Ascending aorta (tissue), 2 donors: ENCODE measurements at places on chromosomes 3 and 15. TPM values are rescaled to one million over a fixed set of nuclear protein-coding genes. Genes with fewer than 3 reads are reported as not detected.

- H3K27ac ChIP-seq, result no peak overlapping the region
- H3K4me1 ChIP-seq, result peaks cover 39% of the 10 kb centered on the region
- H3K4me3 ChIP-seq, result no peak overlapping the region
- no peak for DNase-seq
- H3K27me3 ChIP-seq, result no peaks in the 10 kb centered on the region
- no peaks in the 10 kb centered on the region for H3K36me3 ChIP-seq
These were observed 225.2 kb downstream of the ADAMTS17 start for GRCh38 chr15:100116416-100117190.

DNA sequence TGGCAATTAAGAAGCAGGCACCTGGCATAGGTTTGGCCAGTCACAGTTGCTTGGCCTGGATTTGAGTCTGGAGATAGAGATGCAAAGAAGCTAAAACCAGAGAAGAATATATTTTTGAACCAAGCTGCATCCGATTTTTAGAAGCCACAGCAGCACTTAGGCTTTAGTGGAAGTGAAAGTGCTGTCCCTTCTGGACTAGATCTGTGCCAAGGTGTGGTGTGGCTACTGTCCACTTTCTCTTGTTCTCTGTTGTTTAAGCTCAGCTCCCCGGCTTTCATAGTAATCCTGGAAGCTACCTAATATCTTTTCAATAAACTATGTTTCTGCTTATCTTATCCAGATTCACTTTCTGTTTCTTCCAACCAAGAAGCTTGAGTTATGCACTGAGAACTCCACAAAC, 183.4 kb upstream of the THRB start:
- H3K4me1 ChIP-seq, result peaks cover 6% of the 10 kb centered on the region
- H3K27me3 ChIP-seq, result no peaks in the 10 kb centered on the region
- no peaks in the 10 kb centered on the region for H3K36me3 ChIP-seq
- no peak for DNase-seq
- H3K27ac ChIP-seq, result no peak overlapping the region

- no peak for DNase-seq
- H3K4me1 ChIP-seq, result no peaks in the 10 kb centered on the region
- H3K27ac ChIP-seq, result no peak overlapping the region
- no peaks in the 10 kb centered on the region for H3K36me3 ChIP-seq
- H3K4me3 ChIP-seq, result no peak overlapping the region
These were observed 199.1 kb upstream of the AZI2 start for GRCh38 chr3:28547677-28548076.

GRCh38 chr3:150068440-150069153, 97.9 kb upstream of the PFN2 start:
- H3K4me1 ChIP-seq, result no peaks in the 10 kb centered on the region
- no peaks in the 10 kb centered on the region for H3K27me3 ChIP-seq
- no peak overlapping the region for H3K27ac ChIP-seq
- H3K36me3 ChIP-seq, result no peaks in the 10 kb centered on the region
- no peak overlapping the region for H3K4me3 ChIP-seq
- no peak for DNase-seq

GRCh38 chr3:152460936-152461335, 192.2 kb downstream of the MBNL1 start:
- no peak overlapping the region for H3K4me3 ChIP-seq
- H3K27me3 ChIP-seq, result no peaks in the 10 kb centered on the region
- no peak for DNase-seq
- H3K36me3 ChIP-seq, result peaks cover 76% of the 10 kb centered on the region
- peaks cover 41% of the 10 kb centered on the region for H3K4me1 ChIP-seq

The CCR4 gene
- 3.1 TPM for total RNA-seq

DNA sequence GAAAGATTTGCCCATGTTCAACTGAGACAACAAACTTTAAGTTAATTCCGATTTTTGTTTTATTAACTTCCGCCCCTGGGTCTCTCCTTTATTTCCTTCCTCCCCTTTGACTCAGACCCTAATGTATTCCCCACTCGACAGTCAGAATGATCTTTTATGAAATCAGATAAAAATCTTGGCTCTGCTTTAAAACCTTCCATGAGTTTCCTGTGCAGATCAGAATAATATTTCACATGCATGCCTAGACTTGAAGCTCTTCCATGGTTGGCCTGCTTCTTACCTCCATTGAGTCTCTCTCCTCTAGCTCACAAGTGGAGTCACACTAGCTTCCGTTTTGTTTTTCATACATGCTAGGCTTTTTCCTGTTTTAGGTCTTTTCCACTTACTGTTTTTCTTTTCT, 116.8 kb upstream of the SPATA16 start:
- no peaks in the 10 kb centered on the region for H3K4me1 ChIP-seq
- no peaks in the 10 kb centered on the region for H3K36me3 ChIP-seq
- no peak overlapping the region for H3K4me3 ChIP-seq
- no peaks in the 10 kb centered on the region for H3K27me3 ChIP-seq

The ERC2 gene
- 0.11 TPM for total RNA-seq

DNA sequence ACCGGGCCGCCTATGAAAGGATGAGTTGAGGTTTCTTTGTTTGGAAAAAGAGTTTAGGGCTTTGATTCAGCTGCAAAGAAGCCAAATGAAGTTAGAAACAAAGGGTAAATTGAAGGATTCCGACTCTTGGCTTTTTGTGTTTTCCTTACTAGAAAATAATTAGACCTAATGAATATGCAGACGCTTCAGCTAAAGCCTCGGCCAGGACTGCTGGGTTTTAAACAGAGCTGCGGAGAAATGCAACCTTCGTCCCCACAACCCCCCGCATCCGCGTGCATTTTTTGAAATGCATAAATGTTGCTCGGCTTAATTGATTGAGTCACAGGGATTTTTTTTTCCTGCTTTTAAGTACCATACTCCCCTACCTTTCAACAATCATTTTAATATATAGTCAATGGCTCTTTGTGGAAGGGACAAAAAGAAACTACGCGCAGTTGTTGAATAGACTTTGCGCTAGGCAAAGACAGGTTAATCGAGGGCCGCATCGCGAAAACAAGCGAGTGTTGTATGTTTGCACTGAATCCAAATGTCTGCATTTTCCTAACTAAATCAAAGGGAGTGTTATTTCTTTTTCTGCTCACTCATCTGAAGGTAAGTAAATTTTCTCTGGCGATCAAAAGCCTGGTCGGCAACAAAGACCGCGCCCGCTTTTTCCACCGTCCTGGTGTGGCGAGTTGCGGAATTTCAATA, 1.3 kb upstream of the ZIC4 start:
- no peak overlapping the region for H3K27ac ChIP-seq
- H3K4me3 ChIP-seq, result no peak overlapping the region
- H3K27me3 ChIP-seq, result peaks cover 54% of the 10 kb centered on the region

DNA sequence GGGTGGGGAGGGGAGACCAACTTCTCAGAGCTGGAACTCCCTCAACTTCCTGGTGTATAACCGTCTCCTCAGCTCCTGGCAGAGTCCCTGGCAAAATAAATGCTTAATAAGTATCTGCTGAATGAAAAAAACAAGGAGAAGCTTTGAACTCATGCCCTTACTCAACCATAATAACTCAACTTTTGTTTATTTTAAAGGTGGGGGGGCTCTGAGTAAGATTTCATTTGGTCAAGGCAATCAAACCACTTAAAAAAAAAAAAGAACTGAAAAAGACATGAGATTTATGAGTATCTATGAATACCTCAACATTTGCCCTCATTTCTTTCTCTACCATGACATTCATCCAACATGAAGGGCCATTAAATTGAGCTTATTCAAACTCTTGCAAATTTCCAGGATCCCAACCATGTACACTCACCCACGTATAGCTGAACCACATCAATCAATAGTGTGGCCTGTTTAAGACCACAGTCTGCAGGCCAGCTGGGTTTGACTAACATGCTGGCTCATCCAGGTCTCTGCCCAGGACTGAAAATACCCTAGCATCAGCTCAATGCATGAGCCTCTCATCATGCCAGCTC, 157.9 kb downstream of the FOXP1 start:
- H3K4me1 ChIP-seq, result peaks cover 9% of the 10 kb centered on the region
- no peaks in the 10 kb centered on the region for H3K27me3 ChIP-seq
- H3K4me3 ChIP-seq, result no peak overlapping the region
- no peaks in the 10 kb centered on the region for H3K36me3 ChIP-seq
- no peak for DNase-seq
- H3K27ac ChIP-seq, result no peak overlapping the region

DNA sequence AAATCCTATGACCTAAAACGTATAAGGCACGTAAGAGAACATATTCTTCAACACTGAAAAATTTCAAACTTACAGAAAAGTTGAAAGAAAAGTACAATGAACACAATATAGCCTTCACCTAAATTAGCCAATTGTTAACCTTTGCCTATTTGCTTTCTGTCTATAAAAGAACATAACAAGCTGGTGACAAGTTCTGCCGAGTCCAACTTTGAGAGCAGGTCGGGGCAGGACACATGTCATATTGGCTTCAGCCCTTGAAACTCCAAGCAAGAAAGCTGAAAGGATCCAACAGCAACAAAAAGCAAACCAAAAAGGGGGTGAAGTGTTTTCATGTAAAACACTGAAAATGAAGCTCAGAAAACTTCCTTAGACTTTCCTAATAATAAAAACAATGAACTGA, 59.1 kb downstream of the TBC1D2B start:
- H3K27me3 ChIP-seq, result no peaks in the 10 kb centered on the region
- no peaks in the 10 kb centered on the region for H3K4me1 ChIP-seq

DNA sequence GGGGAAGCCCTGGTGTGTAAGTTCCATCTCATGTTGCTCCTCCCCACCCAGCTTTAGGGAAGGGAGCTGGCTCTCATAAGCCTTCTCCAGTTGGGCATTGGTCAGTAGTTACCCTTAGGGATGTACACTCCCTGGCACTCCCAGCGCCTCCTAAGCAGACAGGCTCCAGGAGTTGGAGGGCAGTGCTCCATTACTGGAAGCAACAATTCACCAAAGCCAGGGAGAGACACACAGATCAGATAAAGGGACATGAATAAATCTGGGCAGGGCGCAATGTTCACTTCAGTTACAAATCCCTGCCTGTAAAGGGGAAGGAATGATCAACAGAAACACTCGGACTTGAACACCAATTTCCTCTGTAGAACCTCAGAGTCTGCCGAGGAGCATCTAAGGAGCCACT, 169.1 kb upstream of the CTNNB1 start:
- no peak overlapping the region for H3K4me3 ChIP-seq
- DNase-seq, result no peak
- H3K27ac ChIP-seq, result no peak overlapping the region
- no peaks in the 10 kb centered on the region for H3K36me3 ChIP-seq

- H3K36me3 ChIP-seq, result no peaks in the 10 kb centered on the region
- no peak overlapping the region for H3K4me3 ChIP-seq
- no peaks in the 10 kb centered on the region for H3K27me3 ChIP-seq
- no peak for DNase-seq
- no peaks in the 10 kb centered on the region for H3K4me1 ChIP-seq
- no peak overlapping the region for H3K27ac ChIP-seq
These were observed 304.1 kb upstream of the MME start for GRCh38 chr3:154775821-154776548.

The NEK10 gene
- not detected for total RNA-seq

The SLC12A1 gene
- total RNA-seq, result not detected

The SKOR1 gene
- not detected for total RNA-seq

The ECE2 gene
- total RNA-seq, result not detected

- H3K27me3 ChIP-seq, result no peaks in the 10 kb centered on the region
- H3K36me3 ChIP-seq, result no peaks in the 10 kb centered on the region
- no peak for DNase-seq
- no peak overlapping the region for H3K27ac ChIP-seq
These were observed 30.4 kb downstream of the SPRED1 start for GRCh38 chr15:38283010-38283409.

GRCh38 chr3:194100856-194101390, 35.0 kb upstream of the HES1 start:
- no peaks in the 10 kb centered on the region for H3K36me3 ChIP-seq
- no peaks in the 10 kb centered on the region for H3K4me1 ChIP-seq
- DNase-seq, result no peak
- H3K27me3 ChIP-seq, result no peaks in the 10 kb centered on the region
- no peak overlapping the region for H3K4me3 ChIP-seq
- H3K27ac ChIP-seq, result no peak overlapping the region

DNA sequence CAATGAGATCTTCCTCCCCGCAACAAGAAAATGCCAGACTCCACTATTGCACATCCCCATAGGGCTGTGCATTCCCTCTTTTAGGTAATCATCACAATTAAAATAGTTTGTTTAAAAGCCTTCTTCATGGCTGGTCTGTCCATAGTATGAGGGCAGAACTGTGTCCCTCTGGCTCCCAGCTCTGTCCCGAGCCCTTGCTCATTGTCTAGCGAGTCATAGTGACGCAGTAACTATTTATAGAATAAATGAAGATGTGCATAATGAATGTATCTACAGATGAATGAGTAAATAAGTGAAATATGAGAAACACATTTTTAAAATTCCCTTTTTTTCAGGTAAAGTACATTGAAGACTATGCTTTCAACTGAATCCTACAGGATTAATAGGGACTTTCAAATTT, 128.4 kb upstream of the TMC3 start:
- no peaks in the 10 kb centered on the region for H3K27me3 ChIP-seq
- no peaks in the 10 kb centered on the region for H3K36me3 ChIP-seq
- no peak overlapping the region for H3K4me3 ChIP-seq
- H3K4me1 ChIP-seq, result no peaks in the 10 kb centered on the region

GRCh38 chr3:57815036-57815435, 58.9 kb downstream of the SLMAP start:
- H3K4me3 ChIP-seq, result no peak overlapping the region
- H3K4me1 ChIP-seq, result peaks cover 9% of the 10 kb centered on the region
- no peak for DNase-seq
- H3K27me3 ChIP-seq, result no peaks in the 10 kb centered on the region
- H3K36me3 ChIP-seq, result no peaks in the 10 kb centered on the region

The IL17RD gene
- total RNA-seq, result 3.4 TPM

- H3K4me1 ChIP-seq, result no peaks in the 10 kb centered on the region
- H3K27ac ChIP-seq, result peak overlapping the region; percentile 83
- H3K36me3 ChIP-seq, result peaks cover 9% of the 10 kb centered on the region
- peak overlapping the region; percentile 52 for H3K4me3 ChIP-seq
These were observed 960 bp downstream of the THBS1 start for GRCh38 chr15:39581793-39582285.

GRCh38 chr3:166362698-166363097, 525.5 kb upstream of the BCHE start:
- H3K27ac ChIP-seq, result no peak overlapping the region
- no peak for DNase-seq
- H3K36me3 ChIP-seq, result no peaks in the 10 kb centered on the region
- no peaks in the 10 kb centered on the region for H3K4me1 ChIP-seq

The POLG gene
- 69.1 TPM for total RNA-seq

The STRIT1 gene
- total RNA-seq, result not detected

The AMT gene
- total RNA-seq, result not detected

GRCh38 chr3:83039422-83039821, 1278.0 kb upstream of the GBE1 start:
- no peak overlapping the region for H3K27ac ChIP-seq
- no peak overlapping the region for H3K4me3 ChIP-seq
- H3K36me3 ChIP-seq, result no peaks in the 10 kb centered on the region
- H3K27me3 ChIP-seq, result no peaks in the 10 kb centered on the region
- DNase-seq, result no peak
- no peaks in the 10 kb centered on the region for H3K4me1 ChIP-seq

GRCh38 chr3:25588441-25589103, 76.1 kb downstream of the TOP2B start:
- no peaks in the 10 kb centered on the region for H3K36me3 ChIP-seq
- no peak for DNase-seq
- H3K4me3 ChIP-seq, result no peak overlapping the region
- no peaks in the 10 kb centered on the region for H3K27me3 ChIP-seq
